CD4-positive, alpha-beta T cell treated with Interleukin-1 beta for 1 hour (primary cell): ENCODE measurements at places on chromosomes 7 and 10.
A peak's percentile ranks its signal among the peaks of the same experiment; 100 is the strongest.

GRCh38 chr10:44930904-44931620, 19.9 kb downstream of the TMEM72 start:
- DNase-seq: no peak

- no peak for DNase-seq
Observed at GRCh38 chr10:51935341-51935740, 235.9 kb upstream of the CSTF2T start.

DNA sequence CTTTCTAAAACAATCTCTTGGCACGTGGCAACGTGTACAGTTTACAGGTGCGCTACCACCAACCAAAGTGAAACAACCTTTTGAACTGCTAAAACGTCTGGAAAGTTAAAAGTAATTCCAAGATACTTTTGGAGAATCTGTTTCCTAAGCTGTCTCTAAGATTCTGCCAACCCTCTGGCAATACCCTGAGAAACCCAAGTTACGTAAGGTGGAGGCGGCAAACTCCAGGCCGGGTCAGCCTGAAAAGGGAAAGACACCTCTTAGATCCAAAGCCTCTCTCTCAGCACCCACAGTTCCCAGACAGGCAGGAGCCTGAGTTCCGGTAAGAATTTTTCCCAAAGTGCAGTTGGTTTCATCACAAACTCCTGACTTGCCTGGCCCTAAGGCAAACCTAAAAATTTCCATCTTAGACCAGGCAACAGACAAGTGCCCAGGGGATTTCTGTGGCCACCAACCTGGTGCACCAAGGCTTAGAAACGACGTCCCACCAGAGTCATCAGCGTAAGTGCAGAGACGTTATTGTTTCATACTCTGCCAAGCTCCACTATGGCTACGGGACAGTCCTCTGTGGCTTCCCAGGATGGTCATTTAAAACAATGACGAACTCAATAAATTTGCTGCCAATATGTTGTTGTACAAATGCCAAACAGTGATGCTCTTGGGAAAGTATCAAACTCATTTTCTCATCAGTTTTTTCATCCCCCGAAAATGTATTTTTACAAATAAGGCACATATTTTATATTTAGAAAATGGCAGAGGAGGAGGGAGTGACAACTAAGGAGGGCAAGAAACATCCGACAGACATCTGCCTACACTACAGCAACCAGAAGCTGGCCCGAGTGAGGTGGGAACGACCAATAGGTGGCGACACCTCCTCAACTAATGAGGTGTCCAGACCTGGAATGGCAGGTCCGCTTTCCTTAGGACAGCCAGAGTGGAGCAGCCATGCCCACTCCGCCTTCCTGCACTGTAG, 205.8 kb upstream of the FRMD4A start:
- peak; percentile 59 for DNase-seq

- DNase-seq: no peak
Observed at GRCh38 chr7:39301543-39301942, 264.7 kb upstream of the YAE1 start.

DNA sequence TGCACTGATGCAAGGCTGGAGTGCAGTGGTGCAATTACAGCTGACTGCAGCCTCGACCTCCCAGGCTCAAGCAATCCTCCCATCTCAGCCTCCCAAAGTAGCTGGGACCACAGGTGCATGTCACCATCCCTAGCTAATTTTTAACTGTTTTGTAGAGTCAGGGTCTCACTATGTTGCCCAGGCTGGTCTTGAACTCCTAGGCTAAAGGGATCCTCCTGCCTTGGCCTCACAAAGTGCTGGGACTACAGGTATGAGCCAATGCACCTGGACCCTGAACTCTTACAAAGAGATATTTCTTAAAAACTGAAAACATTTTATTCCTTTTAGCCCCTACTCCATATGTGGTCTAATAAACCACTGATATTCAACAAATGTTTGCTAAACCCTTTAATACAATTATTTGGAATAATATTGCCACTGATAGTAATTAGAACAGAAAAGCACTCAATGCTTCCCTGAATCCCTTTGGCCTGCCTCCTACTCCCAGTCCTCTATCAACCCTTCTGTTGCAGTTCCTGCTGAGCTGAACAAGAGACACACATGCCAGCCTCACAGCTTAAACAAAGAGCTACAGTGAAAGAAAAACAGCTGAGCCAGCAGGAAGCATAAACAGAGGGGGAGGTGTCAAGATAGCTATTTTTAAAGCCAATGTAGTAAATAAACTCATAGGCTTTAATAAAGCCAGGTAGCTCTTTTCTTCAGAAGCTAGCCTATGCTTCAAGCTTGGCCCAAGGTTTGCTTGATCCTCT, 7.0 kb upstream of the GNAI1 start:
- no peak for DNase-seq

DNA sequence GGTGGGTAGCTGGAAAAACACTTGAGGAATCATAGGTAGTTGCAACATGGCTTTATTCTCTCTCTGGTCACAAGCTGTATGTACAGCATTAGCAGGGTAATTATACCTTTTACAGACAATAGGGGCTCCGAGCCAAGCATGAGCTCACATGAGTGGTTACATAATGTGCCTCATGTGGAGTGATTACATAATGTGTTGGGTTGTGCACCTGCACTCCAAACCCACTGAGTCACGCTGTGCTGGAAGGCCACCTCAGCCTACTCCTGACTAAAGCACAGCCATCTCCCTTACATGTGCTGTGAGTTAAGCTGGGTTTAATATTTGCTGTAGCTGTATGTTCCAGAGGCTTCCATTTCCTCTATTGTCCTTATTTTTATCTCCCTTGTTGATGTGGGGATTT, 348.7 kb upstream of the SEMA3C start:
- DNase-seq: no peak

DNA sequence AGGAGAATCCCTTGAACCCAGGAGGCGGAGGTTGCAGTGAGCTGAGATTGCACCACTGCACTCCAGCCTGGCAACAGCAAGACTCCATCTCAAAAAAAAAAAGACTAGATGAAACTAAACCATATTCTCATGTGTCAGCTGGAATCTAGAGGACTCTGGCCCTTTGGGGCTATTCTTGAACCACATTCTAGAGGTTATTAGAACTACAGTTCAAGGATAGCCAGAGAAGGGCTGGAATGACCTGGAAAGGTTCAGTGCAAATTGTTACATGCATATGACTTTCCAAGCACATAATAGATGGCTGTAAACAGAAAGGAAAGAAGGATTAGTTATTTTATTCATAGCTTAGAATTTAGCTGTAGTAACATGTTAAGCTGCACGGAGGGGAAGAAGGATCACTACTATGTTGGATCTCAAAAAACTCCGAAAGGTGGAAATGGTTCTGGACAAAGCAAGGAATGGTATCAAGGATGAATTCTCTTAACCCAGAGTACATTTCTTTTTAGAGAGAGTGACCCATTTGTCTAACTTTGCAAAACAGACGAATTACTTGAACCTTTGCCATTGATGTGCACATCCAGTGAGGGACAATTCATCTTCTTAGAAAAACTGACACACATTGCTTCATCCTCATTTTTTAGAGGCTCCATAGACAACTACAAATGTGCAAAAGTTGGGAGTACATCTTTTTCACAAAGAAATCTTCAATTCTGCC, 124.0 kb upstream of the SAMD8 start:
- no peak for DNase-seq

DNA sequence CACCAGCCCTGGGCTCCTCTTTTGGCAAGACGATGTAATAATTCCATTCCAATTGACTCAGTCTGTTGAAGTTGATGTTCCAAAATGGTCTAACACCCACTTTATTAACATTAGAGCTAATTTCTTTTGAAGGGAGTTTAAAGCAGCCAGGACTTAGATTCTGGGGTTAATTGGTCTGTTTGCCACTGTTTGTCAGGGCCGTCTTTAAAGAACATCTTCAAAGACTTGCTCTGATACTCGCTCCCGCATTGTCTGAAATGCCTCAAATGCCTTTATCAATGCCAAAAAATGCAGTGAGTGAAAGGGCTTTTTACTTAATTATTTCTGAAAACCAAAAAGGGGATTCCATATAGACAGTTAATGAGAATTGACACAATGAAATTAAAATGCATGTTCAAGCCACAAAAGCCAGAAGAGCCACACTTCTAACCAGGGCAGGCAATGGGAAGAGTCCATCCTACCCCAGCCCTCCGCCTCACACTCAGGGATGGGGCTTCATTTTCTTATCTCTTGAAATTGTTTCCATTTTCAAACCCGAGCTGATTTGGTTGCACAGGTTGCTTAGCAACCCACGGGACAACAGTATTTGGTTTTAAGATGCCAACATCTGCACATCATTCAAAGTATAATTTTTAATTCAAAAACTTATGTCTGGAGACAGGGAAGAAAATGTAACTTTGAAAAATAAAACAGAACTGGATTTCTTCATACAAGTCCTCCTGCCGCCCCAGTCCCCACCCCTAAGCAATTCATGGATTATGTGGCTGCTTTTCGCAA, 163.0 kb downstream of the FGFR2 start:
- DNase-seq: no peak

GRCh38 chr7:78783179-78783962, 670.1 kb downstream of the MAGI2 start:
- DNase-seq: no peak

GRCh38 chr7:148693651-148694050, 5.1 kb upstream of the CUL1 start:
- DNase-seq: no peak
